T-helper 2 cell treated with Interferon-gamma antibody and Interleukin-4, amounts not matched to agents 100 ng/mL and 5 ng/mL, for 36 hours (primary cell): ENCODE measurements at places on chromosomes 6 and 20. TPM values are rescaled to one million over a fixed set of nuclear protein-coding genes. Genes with fewer than 3 reads are reported as not detected.

The RNF144B gene
- total RNA-seq: 1.8 and 2.1 TPM in 2 replicates

The CTAGE9 gene
- total RNA-seq: not detected in 2 replicates

The SLC22A23 gene
- total RNA-seq: 0.27 and 0.32 TPM in 2 replicates

The GABRR1 gene
- total RNA-seq: not detected in 2 replicates

The ARFGEF3 gene
- total RNA-seq: 0.09 and 0.11 TPM in 2 replicates

The ECT2L gene
- total RNA-seq: not detected in 2 replicates

The C6orf58 gene
- total RNA-seq: not detected in 2 replicates

The TBX18 gene
- total RNA-seq: not detected in 2 replicates

The FLRT3 gene
- total RNA-seq: not detected in 2 replicates
